ENCODE measurements at places on chromosomes 7 and 10.

DNA sequence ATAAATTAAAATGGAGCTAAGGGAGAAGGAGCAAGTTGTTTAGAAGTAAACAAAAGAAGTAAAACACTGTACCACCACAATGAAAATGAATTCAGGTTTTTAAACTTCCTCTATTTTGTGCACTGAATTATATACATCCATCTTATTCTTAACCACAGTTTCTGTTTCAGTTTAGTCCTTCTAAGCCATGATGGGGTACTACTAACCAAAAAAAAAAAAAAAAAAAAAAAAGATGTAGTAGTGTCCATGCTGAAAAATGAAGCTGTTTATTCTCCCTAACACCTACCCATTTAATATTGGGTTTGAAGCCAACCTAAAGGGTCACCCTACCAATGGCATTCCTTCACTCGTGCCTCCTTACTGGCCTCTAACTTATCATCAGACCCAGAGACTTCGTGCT lies 3.4 kb upstream of the BMPR1A start:
- peak; percentile 40 for DNase-seq

GRCh38 chr10:80170641-80171040 lies 34.7 kb downstream of the ANXA11 start:
- DNase-seq: no peak

DNA sequence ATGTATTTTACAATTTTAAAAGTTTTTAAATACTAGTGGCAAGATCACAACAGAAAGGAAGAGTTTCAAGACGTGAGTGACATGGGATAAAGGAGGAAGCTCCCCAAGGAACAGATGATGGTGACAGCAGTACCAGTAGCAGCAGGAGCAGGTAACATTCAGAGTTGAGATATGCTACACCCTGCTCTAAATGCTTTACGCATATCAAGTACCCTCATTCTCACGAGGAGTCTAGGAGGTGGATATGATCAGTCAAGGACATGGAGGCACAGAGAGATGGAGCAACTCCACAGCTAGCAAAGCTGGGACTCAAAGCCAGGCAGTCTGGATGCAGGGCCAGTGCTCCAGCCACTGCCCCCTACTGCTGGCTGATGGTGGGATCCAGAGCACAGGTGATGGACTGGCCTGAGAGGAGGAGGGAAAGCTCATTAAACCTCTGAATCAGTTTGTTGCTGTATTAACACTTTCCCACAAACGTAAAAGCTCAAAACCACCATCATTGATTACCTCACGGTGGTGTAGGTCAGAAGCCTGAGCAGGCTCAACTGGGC lies 17.5 kb downstream of the RP9 start:
- peak; percentile 12 for DNase-seq

- DNase-seq: peak; percentile 52
Observed at GRCh38 chr7:99447943-99448342, 9.2 kb downstream of the CPSF4 start.

- peak; percentile 85 for DNase-seq
Observed at GRCh38 chr7:130369110-130369711, 11.1 kb upstream of the CPA1 start.

DNA sequence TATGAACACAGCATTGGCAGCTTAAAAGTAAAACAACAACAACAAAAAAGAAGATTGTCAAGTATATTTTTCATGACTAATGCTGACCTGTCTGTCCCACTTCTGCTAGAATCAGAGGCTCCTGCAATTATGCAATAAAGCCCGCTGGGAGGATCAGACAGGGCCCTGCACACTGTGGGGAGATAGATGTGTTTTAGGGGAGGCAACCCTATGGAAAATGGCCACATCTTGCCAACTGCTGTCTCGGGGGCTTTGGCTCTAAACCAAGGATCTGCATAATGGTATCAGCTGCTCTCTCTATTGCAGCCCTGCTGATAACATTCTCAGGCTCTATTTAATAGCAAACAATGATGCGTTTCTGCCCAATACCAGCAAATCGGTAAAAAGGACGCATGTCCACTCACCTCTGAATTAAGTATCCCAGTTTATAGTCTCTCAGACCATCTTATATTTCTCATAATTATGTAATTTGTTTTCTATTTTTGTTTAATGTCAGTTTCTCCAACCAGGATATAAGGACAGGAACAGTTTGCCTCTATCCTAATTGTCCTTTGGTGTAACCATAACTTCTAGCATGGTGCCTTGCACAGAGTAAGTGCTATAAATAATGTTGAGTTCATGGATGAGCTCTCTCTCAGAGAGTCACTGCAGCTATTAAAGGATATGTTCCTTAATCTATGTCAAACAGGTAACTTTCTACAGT lies 15.3 kb upstream of the PRKAR2B start:
- peak; percentile 78 for DNase-seq

DNA sequence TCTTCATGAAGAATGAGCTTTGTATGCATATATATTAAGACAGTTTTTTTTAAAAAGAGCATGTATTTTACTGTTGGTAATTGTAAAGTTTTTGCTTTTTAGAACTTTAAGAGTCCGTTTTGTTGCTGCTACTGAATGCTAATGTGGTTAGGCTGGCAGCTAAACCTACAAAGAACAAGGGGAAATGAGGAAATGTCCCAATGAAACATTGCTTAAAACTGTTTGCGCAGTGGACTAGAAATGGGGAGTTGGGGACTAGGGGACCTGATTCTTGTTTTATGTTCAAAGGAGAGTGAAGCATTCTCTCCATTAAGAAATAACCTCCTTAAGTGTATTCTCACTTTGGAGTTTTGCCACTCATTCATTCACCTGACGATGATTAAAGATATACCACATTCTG lies 5.7 kb downstream of the NRF1 start:
- DNase-seq: peak; percentile 77

- DNase-seq: peak; percentile 51
Observed at GRCh38 chr10:12051241-12051640, 8.6 kb upstream of the UPF2 start.

- no peak for DNase-seq
Observed at GRCh38 chr7:134350709-134351108, 34.0 kb upstream of the SLC35B4 start.

DNA sequence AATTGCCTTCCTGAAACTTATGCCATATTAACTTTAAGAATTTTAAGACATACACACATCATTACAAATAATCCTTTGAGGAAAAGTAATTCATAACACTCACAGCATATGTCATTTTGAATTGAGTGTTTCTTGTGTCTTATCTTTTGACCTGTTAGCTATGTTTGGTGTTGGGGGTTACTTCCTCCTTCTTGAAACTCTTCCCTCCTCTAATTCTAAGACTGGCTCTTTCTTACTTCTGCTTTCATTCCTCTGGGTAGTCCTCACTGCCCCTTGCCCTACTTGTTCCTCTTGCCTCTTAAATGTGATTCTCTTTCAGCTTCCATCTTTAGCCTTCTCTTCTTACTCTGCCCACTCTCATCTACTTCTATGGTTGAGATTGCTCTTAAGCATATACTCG lies 28.3 kb upstream of the PIP4K2A start:
- DNase-seq: peak; percentile 70

Data from NB4 (cell line).